ENCODE measurements at places on chromosomes 2 and 18.
A peak's percentile ranks its signal among the peaks of the same experiment; 100 is the strongest.

GRCh38 chr18:63520053-63520685 lies 22.0 kb upstream of the SERPINB12 start:
- no peak for DNase-seq

GRCh38 chr2:240498171-240498957 lies 59.4 kb downstream of the ANKMY1 start:
- no peak for DNase-seq

- no peak for DNase-seq
Observed at GRCh38 chr2:65076345-65076710, 20.1 kb downstream of the CEP68 start.

DNA sequence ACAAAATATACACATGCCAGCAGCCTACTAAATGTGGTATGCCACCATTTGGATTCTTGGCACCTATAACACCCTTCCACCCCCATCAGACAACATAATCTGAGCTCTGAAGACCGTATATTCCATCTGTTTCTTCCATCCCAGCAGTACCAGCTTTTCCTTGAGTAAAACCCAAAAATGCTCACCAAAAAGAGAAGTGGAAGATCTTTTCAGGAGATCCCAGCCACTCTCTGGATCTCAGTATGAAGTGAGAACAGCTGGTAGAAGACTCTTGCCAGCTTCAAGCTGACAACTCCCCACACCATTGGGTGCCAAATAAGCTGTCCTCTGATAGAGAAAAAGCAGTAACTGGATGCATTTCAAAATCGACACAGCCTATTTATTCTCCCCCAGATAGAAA lies 22.6 kb downstream of the REG1B start:
- DNase-seq: no peak

- no peak for DNase-seq
Observed at GRCh38 chr2:129009555-129010146, 691.0 kb upstream of the HS6ST1 start.

GRCh38 chr2:95063086-95063958 lies 37.8 kb downstream of the MAL start:
- peak; percentile 6 for DNase-seq

DNA sequence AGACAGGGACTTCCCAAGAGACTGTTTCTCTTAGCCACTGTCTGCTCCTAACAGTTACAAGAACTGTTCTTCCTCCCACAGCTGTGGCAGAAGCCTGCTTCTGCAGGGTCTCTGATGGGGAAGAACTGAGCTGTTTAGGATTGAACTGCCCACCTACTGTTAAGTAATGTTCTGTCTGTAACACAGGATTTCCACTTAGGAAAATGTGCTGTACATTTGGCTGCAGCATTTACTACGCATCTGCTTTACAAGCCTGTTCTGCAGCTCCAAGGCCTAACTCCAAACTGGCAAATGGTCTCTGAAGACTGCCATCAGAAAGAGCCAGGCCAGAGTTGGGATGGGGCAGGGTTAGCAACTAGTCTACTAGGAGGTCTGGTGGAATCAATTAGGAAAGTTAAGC lies 87.8 kb upstream of the UPP2 start:
- no peak for DNase-seq

- no peak for DNase-seq
Observed at GRCh38 chr18:56112984-56113383, 525.0 kb upstream of the TCF4 start.

DNA sequence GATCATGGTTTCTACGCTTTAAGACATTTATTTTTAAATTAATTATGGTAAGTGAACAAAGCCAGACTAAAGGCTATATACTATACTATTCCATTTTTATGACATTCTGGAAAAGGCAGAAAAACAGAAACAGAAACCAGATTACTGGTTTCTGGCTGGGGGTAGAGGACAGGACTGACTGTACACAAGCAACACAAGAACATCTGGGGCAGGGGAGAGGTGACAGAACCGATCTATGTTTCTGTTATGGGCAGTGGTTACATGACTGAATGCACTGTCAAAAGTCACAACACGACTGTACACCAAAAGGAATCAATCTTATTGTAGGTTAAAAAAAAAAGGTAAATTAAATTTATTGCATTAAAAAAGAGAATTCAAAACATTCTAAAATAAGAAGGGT lies 64.7 kb downstream of the PTPN2 start:
- DNase-seq: no peak

DNA sequence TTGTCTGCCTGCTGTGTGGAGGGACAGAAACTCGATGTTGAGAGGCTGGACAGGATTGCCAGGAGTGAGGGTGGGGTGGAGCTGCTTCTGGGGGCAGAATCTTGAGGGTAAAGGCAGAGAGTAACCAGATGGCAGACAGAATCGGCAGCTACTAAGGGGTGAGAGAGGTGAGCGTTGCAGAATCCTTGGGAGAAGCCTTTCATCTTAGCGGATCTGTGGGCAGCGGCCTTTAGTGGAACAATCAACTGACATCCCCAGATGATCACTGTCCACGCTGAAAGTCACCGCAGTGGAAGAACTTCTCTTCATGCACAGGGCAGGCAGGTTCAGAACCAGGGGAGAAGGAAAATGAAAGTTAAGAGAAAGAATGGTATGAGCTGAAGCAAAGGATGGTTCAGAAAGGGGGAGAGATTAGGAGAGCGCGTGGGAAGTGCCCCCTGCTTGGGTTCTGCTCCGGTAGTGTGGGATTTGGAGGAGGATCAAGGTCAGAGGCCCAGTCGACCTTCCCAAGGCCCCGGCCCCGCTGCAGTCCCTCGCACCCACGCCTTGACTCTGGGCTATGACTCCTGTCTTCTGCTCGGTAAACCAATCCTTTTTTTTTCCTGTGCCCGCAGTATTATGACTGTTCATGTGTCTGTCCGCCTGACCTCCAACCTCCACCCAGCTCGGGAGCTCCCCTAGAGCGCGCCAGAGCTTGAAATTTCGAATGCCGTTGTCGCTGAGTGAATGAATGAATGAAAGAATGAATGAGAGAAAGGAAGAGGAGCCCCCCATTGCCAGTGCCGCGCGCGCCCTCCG lies 584 bp downstream of the BOLA3 start:
- no peak for DNase-seq

DNA sequence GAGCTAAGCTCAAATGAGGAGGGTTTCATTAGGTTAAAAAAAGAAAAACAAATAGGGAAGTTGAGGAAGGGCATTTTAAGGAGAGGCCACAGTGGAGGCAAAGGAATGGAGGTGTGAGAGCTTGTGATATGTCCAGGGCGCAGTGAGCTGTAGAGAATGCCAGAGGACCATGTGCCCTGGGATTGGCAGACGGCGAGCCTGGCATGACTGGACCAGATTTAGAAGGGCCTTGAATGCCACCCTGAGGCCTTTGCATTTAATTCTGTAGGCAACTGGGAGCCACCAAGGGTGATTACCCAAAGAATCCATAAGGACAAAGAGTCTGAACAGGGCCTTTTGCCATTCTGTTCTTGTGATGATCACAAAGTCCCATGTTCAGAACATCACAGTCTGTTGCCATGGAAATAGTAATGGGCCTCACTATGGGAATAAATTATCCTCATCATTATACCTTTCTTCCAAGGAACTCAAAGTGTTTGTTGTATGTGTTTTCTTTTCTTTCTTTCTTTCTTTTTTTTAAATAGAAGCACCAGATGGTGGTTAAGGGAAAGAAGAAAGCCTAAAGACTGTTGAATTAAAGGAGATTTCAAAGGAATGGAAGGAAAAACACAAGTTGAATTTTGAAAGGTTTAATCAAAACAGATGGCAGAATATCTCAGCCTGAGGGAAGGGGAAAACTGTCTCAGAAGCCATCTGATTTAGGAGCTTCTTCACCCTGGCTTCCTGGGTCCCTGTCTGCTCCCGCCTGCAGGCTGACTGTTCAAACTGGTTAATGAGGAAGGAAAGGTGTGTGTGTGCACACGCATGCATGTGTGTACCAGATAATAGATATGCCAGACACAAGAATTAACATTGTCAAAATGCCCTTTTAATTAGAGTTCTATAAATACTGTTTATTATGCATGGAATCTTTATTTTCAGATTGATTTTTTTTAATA lies 31.6 kb upstream of the NCOA1 start:
- no peak for DNase-seq

DNA sequence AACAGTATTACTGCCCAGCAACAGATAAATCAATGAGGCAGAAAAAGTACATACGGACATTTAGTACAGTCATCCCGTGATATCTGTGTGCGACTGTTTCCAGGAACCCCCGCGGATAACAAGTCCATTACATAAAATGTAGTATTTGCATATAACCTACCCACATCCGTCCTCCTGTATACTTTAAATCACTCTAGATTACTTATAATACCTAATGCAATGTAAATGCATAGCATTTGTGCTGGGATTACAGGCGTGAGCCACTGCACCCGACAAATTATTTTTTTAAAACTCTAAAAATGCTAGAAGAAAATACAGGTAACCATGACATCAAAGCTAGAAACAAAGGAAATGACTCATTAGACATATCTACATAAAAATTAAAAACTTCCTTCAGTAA lies 91.6 kb downstream of the FAM161A start:
- no peak for DNase-seq

DNA sequence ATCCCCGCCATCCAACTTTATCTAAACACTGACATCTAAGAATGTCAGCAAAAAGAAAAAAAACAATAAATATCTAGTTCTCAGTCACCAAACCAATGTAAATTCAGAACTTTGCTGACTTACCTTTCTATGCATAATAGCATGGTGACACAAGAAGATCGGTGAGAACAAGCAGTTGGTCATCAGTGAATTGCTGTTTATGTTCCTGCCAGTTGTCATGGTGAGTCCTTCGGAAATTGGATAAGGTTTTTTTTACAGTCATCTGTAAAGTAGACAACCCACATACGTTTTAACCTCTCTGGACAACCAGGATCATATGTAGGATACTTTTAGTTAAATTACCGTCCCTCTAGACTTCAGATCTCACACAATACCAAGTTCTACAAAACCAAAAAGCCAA lies 6.2 kb upstream of the GPR75 start:
- no peak for DNase-seq

- no peak for DNase-seq
Observed at GRCh38 chr2:173264603-173265366, 89.9 kb upstream of the CDCA7 start.

- no peak for DNase-seq
Observed at GRCh38 chr2:9137379-9138150, 69.0 kb upstream of the ASAP2 start.

- DNase-seq: no peak
Observed at GRCh38 chr2:195300631-195301030, 356.4 kb upstream of the SLC39A10 start.

DNA sequence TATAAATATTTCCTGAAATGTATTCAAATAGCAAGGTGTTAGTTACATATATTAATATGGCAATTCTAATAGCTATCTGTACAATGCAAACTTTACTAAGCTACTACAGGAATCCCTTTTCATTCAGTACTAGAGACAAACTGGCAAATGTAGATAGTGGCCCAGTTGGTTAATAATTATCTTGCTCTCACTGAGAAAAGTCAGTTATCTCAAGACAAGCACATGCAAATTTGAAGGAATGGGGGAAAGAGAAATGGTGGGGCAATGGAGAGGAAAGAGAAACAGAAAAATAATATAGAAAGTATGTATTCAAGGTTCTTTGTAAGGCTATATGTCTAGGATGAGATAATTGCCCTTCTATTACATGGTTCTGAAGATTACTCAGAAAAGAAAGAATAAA lies 280.0 kb downstream of the FIGN start:
- no peak for DNase-seq

GRCh38 chr2:151306621-151307020 lies 17.2 kb upstream of the NMI start:
- no peak for DNase-seq

DNA sequence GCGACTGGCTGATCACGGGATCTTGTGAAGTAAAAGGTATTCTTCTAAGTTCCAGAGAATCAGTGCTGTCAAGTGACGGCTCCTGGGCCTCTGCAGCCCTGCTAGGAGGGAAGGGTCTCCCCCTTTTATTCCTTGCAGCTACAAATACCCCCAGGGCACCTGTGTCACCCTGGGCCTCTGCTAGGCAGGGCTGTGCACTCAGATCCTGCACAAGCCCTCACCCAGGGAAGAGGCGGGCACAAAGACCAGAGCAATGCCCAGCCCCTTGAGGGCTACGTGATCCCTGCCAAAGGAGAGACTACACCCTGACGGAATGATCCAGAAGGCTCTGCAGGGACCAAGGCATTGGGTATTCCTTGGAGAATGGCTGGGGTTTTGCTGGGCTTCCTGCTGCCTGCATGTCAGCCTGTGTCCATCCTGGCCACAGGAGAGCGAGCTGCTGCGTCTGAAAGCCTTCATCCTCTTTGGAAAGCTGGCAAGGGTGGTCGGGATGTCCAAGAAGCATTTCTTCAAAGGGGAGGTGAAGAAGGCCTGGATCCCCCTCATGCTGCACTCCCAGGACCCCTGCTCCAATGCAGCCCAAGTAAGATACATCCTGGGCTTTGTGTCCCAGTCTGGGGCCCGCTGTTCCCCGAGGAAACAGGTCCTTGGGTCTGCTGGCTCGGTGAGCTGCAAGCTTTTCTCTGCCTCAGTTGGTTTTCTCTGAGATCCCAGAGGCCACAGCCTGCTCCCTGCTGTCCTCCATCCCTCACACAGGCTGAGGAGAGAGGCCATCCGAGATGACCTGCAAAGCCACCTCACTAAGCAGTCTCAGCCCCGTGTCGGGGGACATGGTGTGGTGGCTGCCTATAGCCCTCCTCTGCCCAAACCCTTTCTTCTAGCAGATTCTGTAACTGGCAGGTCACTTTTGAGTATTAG lies 24.9 kb downstream of the HJURP start:
- DNase-seq: no peak

DNA sequence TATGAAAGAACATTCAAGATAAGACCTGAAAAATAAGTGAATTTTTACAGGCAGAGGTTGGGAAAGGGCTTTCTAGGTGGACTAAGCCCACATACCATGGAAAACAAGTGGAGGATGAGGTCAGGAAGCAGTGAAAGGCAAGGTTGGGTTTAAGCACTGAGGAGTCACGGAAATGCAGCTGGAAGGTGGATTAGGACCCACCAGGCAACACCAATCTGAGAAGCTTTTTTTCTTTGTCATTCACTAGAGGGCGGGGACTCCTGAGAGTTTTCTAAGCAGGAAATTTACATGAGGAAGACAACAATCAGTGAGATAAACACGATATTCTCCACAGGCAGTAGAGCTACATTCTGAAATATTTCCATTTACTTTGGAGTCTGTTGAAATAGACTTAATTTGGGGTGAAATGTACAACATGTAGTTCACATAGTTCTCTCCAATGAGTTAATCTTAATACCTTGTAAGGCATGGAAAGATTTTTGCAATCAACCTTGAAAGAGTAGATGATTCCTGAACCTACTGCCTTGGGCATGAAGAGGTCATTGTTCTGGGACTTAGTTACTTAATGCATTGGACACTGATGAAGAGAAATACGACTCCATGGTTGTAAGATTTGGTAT lies 40.7 kb downstream of the VIT start:
- no peak for DNase-seq

- no peak for DNase-seq
Observed at GRCh38 chr2:179562330-179562885, 297.8 kb upstream of the SESTD1 start.

DNA sequence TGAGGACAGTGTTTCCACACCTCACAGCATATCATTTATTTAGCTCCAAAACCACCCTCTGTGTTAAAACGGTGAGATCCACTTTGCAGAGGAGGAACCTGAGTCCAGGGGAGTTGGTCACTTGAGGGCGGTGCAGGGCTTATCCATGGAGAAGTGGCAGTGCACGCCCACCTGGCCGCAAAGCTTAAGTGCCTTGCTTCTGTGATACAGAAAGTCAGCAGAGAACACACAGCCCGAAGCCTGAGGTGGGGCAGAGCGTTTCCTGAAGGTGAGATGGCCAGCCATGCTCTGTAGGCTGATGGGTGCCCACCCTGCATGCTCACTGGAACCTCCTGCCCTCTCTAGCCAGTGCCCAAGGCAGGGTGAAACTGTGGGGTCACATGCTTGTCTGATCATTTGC lies 87.3 kb downstream of the SH3RF3 start:
- no peak for DNase-seq

GRCh38 chr2:18913512-18913911 lies 324.1 kb upstream of the NT5C1B start:
- no peak for DNase-seq

Data from liver (tissue), 10 donors.